ENCODE measurements at places on chromosomes 1 and 21.

DNA sequence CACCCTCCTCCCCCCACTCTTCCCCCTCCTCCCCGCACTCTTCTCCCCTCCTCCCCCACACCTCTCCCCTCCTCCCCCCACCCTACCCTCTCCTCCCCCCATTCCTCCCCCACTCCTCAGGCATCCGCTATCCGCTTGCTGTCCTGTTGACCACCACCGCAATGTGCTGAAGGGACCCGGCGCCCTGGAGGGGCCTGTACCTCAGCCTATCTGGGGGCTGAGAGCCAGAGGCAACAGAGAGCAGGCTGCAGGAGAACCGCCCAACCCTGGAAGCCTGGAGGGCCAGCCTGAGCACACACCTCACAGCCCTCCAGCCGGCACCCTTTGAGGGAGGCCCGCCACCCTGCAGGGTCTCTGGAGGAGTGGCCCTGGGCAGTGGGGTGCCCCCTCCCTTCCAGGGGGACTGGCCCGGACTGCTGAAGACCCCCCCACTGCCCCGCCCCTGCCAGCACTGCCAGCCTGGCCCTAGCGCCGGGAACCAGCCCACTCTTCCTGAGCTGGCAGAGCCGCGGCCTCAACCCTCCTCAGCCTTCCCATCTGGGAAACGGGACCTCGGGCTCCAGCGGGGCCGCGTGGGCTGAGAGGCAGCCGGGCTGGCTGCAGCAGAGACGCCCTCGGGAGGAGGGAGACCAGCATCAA is 1.2 kb downstream of the C1QTNF12 start:
- DNase-seq: no peak

DNA sequence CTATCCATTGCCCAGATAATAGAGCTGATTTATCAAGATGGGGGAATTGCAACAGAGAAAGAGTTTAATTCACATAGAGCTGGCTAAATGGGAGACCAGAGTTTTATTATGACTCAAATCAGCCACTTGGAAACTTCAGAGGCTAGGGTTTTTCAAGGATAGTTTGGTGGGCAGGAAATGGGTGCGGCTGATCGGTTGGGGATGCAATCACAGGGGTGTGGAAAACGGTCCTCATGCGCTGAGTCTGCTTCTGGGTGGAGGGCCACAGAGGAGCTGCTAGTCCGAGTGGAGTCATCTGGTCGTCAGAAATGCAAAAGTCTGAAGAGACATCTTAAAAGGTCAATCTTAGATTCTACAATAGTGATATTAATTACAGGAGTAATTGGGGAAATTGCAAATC is 32.0 kb upstream of the FAM89A start:
- DNase-seq: no peak

DNA sequence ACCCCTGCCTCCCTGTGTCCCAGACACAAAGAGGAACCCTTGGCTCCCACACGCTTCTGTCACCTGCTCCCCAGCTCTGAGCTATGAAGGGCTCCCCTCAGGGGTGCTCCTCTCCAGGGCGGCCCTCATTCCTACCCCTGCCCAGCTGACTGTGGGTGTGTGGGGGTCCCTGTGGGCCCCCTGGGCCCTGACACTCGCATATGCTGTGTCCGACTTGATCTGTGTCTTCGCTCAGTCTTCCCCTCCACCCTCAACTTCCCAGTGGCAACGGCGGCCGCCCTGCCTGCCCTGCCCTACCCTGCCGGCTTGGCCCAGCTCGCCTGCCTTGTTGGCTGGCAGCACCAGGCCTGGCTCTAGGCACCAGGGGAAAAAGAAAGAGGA is 1.2 kb downstream of the KCNQ4 start:
- DNase-seq: no peak

DNA sequence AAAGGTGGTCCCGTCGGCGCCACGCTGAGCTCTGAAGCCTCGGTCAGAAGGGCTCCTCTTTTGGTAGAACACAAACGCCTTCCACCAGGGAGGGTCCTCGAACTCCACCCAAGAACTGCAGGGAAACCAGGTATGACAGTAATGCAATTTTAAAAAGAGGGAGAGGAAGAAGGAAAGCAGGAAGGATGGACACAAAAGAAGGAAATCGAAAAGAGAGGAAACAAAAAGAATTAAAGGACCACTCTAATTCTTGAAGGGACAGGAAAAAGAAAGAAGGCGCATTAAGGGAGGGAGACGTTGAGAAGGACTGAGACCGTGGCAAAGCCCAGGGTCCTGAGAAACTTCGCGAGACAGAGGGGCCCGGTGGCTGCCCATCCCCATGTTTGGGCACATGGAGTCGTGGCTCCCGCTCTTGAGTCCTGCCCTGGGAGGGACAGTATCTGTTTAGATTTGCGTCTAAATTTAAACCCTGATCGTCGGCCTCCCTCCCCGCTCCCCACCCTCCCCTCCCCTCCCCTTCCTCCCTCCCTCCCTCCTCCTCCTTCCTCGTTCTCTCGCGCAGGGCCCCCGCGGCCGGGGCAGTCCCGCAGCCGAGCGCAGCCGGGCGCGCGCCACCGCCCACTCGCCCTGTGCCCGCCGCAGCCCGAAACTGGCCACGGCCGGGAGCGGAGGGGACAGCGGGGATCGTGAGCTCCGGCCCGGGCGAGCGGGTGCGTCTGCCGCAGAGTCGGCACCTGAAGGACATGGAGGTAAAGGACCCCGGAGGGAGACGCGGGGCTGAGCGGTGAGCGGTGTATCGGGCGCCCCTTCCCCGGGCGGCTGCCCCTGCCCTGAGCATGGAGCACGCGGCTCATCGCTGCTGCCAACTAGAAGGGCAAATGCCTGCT is at the start of gene RCSD1:
TSS of gene RCSD1 (plus strand) at position 552 of the 887 bp plus-strand sequence. CDS start at position 744, 192 bp downstream.
- no peak for DNase-seq

- DNase-seq: no peak
Observed at GRCh38 chr1:166083887-166084286, 82.9 kb downstream of the FAM78B start.
